ENCODE measurements at places on chromosomes 6 and 20.

- DNase-seq: no peak
Observed at GRCh38 chr6:15365273-15365687, 119.4 kb downstream of the JARID2 start.

GRCh38 chr6:155400654-155400965, 55.0 kb downstream of the NOX3 start:
- no peak for DNase-seq

DNA sequence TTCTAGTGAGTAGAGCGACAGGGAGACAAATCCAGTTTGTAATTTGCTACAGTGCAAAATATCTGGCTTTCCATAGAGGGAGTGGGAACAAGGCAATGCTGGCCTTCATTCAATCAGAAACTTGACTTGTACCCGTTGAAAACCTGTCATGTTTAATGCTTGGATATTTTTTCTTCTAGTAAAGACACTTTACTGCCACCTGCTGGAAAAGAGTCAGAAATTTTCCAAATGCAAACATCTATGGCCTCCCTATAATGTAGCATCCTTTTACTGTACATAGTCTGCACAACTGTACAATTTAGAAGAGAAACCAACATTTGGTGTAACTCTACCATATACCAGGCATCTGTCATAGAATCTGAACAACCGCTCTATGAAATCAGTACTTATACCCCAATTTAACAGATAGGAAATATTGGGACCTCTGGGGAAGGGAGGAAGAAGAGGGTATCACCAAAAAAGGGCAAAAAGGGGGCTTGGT, 16.7 kb upstream of the TBC1D20 start:
- DNase-seq: no peak

- DNase-seq: no peak
Observed at GRCh38 chr6:90413396-90413795, 116.8 kb upstream of the BACH2 start.

GRCh38 chr20:11045412-11046175, 371.8 kb upstream of the JAG1 start:
- DNase-seq: no peak

GRCh38 chr6:5565971-5566370, 304.7 kb downstream of the FARS2 start:
- DNase-seq: no peak

GRCh38 chr6:91483415-91484105, 896.7 kb upstream of the MAP3K7 start:
- DNase-seq: no peak

GRCh38 chr20:278607-279571, 11.7 kb downstream of the C20orf96 start:
- DNase-seq: peak; percentile 51

DNA sequence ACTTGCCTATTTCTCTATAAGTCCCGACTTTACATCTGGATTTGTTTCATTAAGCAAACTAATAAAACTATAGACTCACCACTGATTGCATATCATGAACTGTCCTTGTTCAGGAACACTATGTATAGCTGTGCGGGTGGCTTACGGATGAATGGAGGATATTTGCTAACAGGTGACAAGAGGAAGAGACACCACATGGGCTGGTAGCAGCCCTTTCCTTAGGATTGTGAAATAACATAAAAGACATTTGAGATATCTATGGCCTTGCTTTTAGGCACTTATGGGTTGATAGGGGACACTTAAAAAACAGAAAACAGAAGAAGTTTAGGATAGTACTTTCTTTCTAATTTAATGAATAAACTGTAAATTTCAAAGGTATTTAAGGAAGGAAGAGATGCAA, 5.0 kb upstream of the CAP2 start:
- DNase-seq: no peak

DNA sequence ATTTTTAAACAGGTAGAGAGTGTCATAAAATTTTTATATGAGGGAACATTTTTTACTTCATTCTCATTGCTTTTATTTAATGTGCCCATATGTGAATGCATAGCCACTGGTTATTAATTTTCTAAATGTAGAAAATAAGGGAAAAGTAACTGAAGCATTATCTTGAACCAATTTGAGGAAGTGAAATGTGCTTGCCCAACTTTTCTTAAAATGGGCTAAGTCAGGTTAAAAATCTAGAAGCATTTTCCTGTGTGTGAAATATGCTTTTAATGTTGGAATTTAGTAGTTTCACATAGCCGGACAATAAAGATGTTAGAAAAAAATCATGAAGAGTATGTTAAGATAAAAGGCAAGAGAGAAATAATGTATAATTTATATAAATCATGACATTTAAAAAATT, 3.8 kb downstream of the SEC23B start:
- no peak for DNase-seq

DNA sequence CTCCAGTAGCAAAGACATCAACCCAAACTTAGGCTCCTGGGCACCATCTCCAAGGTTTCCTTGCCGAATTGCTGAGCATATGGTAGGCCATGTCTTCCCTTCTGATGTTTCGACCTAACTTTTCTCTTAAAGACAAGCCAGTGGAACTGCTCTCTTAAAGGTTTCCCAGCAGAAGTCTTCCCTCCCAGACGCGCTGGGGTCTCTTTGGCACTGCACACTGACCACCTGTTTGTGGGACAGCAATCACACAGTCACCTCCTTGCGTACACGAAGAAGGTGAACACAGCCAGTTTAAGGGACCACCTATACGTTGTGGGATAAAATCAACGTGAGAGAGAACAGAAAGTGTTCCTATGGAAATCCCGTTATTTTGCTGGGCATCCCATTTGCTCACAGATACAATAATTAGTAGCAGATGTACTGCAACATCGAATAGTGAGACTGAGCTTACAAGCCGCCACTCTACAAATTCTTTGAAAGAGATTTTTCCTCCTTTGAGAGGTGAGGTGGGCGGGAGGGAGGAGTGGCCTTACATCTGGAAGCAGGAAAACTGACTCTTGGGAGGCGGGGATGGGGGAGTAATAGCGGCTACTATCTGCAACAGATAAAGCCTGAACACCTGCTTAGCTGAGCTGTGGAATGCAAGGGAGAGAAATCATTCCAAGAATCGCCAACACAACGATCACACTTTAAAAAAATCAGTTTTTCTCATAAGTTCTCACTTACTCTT, 9.9 kb downstream of the GRIK2 start:
- no peak for DNase-seq

- DNase-seq: no peak
Observed at GRCh38 chr20:15494851-15495250, 1078.4 kb downstream of the KIF16B start.

- DNase-seq: no peak
Observed at GRCh38 chr20:46572153-46572552, 21.7 kb upstream of the OCSTAMP start.

DNA sequence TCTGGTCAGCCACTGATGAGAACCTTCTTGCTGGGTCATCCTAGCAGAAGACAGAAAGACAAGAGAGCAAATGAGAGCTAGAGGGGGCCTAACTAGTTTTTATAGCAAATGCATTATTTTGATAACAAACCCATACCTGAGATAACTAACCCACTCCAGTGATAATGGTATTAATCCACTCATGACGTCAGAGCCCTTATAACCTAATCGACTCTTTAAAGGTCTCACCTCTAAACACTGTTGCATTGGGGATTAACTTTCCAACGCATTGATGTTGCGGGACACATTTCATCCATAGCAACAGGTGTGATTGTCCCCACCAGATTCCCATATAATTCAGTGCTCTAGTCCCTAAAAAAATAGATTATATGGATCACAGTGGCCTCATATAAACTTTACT, 312.1 kb downstream of the HTR1B start:
- DNase-seq: no peak

DNA sequence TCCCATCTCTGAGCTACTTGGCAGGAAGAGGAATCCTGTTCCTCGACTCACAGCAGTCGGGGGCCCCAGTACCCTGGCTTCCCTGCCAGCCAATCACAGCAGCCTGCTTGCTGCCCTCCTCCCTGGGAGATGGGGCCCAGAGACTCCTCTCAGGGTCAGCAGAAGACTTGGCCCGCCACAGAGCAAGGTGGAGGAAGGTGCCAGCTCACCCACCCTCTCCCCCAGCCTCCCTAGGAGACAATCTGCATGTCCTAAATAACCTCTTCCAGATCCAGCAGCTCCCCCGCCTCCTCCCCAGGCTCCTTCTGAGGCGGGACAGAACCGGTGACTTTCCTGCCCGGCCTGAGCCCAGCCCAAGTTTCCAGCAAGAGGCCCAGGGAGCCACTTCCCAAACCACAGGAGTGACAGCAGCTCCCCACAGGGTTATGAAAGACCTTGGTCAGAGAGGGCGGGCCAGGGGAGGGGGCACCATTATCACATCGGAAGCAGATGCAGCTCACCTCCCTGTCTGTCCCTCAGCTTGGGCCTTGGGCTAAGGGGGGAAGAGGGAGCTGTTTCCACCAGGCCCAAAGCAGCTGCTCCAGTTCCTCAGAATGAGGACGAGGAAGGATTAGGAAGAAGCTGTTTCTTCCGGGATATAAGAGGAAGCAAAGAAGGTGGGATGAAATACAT, 2.3 kb downstream of the CCND3 start:
- peak; percentile 80 for DNase-seq

- no peak for DNase-seq
Observed at GRCh38 chr20:59184880-59185447, 21.3 kb downstream of the ZNF831 start.

GRCh38 chr6:3297006-3297405, 38.3 kb downstream of the PSMG4 start:
- no peak for DNase-seq

- no peak for DNase-seq
Observed at GRCh38 chr6:68252632-68253031, 382.4 kb upstream of the ADGRB3 start.

DNA sequence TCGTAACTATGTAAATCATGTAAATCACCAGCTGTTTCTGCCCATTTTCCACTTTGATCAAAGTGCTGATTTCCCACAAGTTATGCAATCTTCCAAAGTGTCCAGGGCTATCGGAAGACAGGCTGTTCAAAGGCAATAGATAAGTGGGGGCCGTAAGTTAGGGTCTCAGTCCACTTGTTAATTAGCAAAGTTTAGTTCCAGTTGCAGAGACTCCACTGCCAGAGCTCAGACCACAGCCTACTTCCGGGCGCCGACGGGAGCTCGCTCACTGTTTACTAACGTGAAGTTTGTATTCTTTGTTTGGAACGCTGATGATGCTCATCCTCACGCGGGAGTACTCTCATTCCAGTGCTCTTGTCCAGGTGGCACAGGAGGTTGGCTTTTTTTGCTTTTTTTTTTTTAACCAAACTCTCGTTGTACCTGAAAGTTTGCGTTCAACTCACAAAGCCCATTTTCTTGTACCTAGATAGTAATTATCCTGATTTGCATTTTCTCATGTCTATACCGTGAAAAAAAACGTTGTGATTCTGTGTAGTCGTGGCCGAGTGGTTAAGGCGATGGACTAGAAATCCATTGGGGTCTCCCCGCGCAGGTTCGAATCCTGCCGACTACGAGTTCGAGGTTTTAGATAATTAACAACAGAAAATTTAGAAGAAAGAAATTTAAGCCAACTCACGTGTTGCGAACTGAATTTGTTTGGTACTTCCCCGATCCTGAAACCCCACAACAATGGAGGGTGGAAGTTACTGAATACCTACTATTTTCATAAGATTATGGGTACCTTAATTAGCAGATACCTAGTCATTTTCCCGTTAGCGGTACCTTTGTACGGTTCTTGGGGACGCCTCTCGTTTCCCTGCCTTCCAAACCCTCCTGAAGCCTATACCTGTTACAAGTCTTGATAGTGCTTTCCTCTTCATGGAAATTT, 29.9 kb upstream of the ZNF184 start:
- DNase-seq: peak; percentile 92

DNA sequence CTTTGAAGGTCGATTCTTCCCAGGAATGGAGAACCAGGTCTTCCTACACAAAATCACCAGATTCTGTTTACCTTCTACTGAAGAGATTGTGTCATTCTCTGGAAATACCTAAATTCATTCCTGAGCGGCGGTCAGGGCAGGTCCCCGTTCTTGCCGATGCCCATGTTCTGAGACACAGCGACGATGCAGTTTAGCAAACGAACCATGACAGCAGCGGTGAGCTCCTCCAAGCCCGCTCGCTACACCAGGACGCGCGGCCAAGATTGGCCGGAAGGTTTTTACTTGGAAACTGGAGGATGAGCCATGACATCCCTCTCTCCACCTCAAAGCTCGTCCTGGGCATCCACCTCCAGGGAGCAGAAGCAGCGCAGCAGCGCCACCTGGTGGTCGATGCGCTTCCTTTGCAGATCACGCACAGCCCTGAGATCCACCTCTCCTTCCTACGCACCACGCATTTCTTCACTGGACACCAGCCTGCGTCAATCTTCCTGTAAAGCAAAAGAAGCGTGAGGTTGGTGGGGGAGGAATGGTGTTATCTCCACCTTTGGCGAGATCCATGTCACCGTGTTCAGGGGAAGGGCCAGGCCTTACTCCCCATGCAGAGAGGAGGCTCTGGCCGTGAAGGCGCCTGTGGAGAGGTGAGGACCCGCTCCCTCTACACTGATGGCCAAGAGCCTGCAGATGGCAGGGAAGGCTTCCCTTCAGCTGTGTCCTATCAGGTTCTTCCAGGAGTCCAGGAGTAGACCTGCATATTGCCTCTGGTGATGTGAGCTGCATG, 9.9 kb upstream of the HLA-B start:
- DNase-seq: peak; percentile 97

All from ELF-1 (cell line).